Upper lobe of left lung (tissue), 6 donors: ENCODE measurements at places on chromosomes 16 and 17.

- DNase-seq: no peak
Measured at GRCh38 chr16:65318590-65319257, 196.9 kb upstream of the CDH11 start.

GRCh38 chr16:66476328-66477027 is 49.4 kb downstream of the BEAN1 start:
- DNase-seq: no peak

GRCh38 chr17:12917399-12917798 is 100.4 kb downstream of the ELAC2 start:
- DNase-seq: no peak

DNA sequence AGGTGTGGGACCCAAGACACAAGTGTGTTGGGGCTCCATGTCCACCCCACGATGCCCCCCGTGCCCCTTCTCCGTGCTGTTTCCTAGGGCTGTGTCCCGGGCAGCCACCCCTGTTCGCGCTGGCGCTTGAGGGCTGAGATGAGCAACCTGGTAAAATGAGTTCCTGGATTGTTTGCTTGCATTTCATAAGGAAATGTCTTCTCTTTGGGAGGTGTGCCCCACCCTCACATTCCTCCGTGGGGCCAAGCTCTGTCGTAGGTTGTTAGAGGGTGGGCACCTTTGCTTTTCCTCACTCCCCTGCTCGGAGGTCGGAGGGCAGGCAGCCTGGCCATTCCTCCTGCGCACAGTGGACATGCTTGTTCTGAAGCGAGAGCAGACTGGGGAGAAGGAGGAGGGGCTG is 171.3 kb upstream of the CHMP6 start:
- DNase-seq: no peak

DNA sequence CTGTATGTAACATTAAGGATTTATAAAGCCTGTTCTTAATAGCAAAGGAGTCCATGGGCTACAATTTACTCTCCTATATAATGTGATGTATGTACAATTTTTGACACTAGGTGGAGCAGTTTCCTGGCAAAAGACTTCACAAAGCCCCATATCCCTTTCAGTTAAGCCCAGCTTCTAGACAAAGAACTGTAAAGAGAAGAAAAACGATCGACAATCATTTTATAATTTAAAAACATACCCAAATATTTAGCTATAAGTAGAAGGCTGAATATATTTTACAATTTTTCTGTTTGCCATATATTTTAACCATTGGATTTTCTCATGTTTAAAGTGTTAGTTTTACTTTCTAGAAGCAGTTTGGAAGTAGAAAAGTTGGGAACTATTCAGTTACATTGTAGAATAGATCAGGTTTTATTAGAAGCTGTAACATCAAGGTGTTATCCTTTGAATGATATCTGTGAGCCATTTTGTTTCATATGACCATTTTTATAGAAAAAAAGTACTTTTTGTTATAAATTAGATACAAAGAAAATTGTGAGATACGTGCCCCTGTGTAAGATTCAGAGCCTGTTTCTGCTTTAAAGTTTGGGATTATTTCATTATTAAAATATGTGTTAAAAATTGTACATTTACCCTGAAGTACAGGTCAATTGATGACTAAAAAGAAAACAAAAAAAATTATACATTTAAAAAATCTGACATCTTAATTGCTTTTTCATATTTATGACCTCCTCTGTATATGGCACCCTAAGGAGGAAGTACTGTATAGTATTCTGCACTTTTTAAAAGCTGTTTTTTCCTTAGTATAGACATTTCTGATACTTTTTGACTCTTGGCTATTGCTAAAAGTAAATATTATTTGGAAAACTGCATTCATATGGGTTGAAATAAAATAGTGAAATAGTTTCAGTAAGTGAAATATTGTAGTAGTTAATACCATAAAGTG is 46.3 kb downstream of the VMP1 start:
- DNase-seq: no peak

GRCh38 chr17:72624652-72625051 is 467.8 kb downstream of the SLC39A11 start:
- DNase-seq: no peak

DNA sequence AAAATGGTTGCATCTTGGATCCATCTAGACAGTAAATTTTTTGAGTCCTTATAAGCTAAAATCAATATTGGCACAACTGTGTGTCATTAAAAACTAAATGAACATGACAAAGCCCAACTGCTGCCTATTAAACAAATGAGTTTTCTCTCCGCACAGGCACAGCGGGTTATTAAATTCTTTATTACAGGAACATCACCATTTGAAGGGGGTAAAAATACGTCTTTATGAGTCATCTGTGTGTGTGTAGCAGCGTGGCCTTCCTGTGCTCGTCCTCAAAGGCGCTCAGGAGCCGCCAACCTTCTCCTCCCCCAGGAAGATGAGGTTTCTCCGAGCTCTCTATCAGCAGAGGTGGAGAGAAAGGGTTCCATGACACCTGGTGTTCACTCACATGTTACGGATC is 62.6 kb upstream of the SDK2 start:
- no peak for DNase-seq

- DNase-seq: no peak
Measured at GRCh38 chr16:56279132-56279531, 87.8 kb downstream of the GNAO1 start.

DNA sequence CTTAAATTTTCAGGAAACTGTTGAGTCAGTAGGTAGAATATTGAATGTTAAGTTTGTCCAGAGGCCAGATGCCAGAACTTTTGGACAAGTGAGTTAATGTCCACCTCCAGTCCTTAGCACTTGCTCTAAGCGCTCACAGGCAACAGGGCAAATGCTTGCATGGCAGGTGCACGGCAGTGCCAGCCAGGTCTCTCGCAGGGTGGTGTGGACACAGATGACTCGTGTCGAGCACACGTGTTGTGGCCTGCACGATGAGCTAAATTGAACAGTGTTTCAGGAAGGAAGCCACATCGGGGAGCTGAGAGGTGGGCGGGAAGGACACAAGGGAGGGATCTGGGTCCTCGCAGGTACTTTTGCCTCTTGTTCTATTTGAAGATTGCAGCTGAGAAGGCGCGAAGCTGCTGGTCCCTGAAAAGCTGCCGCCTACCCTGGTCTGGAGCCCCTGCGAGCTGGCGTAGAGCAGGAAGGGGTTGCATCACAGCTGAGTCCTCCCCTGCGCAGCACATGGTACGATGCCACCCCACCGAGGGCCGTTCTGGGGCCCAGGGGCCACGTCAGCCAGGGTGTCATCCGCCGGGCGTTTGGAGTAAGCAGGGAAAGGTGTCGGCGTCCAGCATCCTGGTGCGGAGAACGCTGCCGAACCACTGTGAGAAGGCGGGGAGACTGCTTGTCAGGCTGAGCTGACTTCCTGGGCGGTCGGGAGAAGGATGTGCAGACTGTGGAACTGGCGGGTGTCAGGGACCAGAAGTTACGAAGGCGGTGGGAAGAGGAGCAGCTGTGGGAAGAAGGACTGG is 6.3 kb downstream of the RAB40C start:
- no peak for DNase-seq
